ENCODE measurements at places on chromosomes 3 and 15.

DNA sequence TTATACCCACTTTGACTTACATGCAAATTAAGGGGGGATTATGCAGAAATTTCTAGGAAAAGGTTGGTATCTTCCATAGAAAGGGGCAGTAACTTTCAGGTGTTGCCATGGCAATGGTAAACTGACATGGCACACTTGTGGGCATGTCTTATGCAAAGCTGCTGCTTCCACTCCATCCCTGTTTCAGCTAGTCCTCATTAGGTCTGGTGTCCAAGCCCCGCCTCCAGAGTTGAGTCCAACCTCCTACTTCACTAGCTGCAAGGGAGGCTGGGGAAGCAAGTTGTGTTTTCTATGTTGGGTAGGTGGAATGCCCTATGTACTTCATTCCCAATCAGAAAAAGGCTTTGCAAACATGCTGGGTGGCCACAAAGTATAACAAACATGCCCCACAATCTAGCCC, 14.7 kb upstream of the KLHL40 start:
- no peak for DNase-seq

- DNase-seq: no peak
These were observed 443.1 kb upstream of the THRB start for GRCh38 chr3:24937780-24938179.

DNA sequence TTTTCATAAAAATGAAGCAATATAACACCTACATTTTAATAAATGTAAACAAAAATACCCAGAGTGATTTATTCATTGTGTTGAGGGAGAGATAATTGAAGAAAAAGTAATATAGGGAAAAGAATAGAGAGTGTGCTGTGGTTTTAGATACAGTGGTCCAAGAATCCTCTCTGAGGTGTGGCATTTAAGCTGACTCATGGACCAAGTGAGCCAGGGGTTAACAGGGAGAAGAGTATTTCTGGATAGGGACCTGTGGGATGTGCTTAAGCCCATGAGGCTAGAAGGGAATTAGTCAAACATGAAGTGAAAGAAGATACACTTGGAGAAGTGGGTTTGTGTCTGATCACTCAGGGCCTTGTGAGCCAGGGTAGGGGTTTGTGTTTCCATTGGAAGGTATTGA, 680.7 kb upstream of the GRM7 start:
- no peak for DNase-seq

GRCh38 chr15:96893159-96893906, 562.8 kb downstream of the NR2F2 start:
- DNase-seq: no peak

- DNase-seq: no peak
These were observed 18.6 kb upstream of the FSTL1 start for GRCh38 chr3:120469440-120469839.

DNA sequence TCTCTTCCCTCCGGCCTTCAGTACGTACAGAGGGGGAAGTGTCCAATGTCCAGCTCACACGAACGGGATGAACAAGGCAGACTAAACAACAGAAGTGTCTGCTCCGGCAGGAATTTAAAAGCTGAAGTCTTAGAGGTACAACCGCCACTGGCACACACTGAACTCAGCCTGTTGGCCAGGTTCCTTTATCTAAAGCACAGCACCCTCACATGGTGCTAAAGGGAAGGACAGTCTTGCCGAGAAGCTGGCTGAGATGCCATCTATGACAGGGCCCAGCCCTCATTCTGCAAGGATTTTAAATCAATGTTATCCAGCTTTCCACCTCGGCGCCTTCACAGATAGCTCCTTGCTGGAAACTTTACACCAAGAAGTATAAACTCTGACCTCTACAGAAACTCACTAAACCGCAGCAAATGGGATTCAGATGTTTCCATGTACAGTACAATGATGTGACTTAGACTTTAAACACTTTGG, 2.8 kb downstream of the ADAMTS17 start:
- DNase-seq: no peak

- no peak for DNase-seq
These were observed 135.8 kb upstream of the TRIM42 start for GRCh38 chr3:140541975-140542653.

DNA sequence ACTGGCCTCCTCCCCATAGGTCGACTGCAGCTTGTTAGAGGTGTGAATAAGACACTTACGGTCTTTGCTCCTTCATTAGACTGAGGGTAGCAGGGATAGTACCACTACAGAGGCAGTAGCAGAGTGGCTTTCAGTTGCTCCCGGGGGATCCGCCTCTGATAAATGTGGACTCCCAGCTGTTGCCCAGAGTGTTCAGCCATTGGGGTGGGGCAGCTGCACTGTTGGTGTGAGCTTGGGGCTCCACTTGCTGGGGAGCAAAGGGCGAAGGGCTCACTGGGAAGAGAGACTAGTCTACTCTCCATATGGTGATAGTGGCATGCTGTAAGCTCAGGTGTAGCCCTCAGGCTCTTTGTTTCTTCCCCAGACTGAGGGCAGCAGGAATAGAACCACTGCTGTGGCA, 239.1 kb downstream of the LRRN1 start:
- DNase-seq: no peak

Measured in activated naive CD4-positive, alpha-beta T cell (primary cell).